ENCODE measurements at places on chromosomes 7 and 10.
A peak's percentile ranks its signal among the peaks of the same experiment; 100 is the strongest.

DNA sequence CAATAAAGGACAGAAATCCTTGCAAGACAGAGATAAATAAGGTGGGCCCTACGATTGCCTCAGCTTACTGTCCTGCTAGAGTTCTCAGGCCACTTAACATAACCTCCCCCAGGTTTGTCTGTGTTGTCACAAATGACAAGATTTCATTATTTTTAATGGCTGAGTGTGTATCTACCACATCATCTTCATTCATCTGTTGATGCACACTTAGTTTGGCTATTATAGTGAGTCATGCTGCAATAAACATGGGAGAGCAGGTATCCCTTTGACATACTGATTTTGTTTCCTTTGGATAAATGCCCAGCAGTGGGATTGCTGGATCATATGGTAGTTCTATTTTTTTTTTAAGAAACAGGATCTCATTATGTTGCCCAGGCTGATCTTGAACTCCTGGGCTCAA lies 60.6 kb downstream of the PRTFDC1 start:
- DNase-seq, result peak; percentile 59

GRCh38 chr10:86137561-86137960 lies 229.0 kb downstream of the GRID1 start:
- no peak for DNase-seq

DNA sequence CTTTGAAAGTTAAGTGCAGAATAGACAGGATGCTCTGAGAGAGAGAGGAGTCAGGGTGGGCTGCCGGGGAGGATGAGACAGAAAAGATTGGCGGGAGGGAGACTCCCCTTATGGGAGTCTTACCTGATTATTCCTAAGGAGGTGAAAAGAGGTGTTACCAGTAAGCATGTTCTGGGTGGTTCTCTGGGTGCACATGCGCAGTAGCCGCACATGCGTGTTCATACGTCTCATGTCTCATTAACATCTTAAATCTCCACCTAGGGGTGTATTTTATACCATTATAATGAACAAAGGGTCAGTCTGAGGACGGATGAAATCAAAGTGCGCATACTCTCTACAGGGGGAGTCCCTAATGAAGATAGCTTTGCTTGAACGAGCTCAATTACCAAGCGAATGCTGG lies 592.9 kb upstream of the C7orf33 start:
- no peak for DNase-seq

GRCh38 chr10:65845916-65846315 lies 1079.9 kb upstream of the LRRTM3 start:
- DNase-seq, result no peak

GRCh38 chr10:13788320-13788600 lies 201.5 kb downstream of the PRPF18 start:
- DNase-seq, result peak; percentile 60

GRCh38 chr7:150734254-150734653 lies 3.0 kb upstream of the GIMAP5 start:
- no peak for DNase-seq

- no peak for DNase-seq
Measured at GRCh38 chr10:103932971-103933370, 15.0 kb upstream of the STN1 start.

GRCh38 chr7:139842401-139843210 lies 13.5 kb downstream of the TBXAS1 start:
- DNase-seq, result no peak

- DNase-seq, result no peak
Measured at GRCh38 chr10:132724446-132724845, 61.5 kb downstream of the NKX6-2 start.

DNA sequence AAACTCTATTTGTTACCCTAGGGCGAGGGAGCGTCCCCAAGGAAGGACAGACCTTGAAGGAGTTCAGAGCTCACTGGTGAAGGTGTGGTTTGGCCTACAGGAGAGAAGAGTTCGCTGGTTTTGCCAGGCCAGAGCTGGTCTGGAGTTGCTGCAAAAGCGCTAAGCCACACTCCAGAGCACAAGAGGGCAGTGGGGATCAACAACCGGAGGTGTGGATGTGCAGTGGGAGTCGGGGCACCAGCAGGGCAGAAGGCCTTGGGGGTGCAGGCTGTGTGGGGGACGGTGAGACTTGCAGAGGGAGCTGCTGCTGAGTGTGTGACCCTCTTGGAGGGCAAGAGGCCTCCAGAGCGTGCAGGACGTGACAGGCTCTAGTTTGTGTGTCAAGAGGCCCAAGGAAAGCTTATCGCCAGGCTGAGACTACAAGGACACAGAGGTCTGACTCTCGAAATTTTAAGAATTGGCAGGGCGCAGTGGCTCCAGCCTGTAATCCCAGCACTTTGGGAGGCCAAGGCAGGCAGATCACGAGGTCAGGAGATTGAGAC lies 14.3 kb upstream of the CUL1 start:
- DNase-seq, result no peak

- DNase-seq, result no peak
Measured at GRCh38 chr10:85679710-85680109, 686.9 kb downstream of the GRID1 start.

GRCh38 chr7:2037808-2038522 lies 194.8 kb downstream of the MAD1L1 start:
- no peak for DNase-seq

DNA sequence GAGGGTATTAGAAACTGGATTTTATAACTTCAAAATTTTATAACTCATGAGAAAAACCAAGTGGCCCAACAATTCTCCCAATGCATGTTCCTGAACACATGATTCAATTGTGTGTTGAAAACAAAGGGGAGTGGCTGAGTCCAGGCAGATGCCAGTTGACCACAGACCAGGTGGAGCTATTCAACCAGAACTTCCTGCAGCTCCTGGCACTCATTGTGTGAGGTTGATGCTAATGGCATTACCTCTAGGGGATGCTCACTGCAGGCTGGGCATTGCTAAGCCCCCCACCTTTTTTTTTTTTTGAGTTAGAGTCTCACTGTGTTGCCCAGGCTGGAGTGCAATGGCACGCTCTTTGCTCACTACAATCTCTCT lies 20.3 kb downstream of the MYOF start:
- no peak for DNase-seq

DNA sequence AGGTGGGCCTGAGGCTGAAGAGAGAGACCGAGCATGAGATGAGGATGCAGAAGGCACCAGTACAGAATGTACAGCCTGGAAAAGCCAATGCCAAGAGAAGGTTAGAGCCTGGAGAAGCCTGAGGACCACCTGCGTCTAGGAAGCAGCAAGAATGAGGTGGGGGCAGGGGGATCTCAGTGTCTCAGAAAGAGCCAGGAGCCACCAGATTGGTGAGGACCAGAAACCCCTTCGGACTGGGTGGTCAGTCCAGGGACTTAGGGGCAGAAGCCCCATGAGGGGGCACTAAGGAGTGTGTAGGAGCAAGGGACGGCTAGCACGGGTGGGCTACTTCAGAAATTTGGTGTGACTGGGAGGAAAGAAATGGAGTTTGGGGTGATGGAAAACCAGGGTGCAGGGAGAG lies 205.9 kb upstream of the RNF32 start:
- no peak for DNase-seq

DNA sequence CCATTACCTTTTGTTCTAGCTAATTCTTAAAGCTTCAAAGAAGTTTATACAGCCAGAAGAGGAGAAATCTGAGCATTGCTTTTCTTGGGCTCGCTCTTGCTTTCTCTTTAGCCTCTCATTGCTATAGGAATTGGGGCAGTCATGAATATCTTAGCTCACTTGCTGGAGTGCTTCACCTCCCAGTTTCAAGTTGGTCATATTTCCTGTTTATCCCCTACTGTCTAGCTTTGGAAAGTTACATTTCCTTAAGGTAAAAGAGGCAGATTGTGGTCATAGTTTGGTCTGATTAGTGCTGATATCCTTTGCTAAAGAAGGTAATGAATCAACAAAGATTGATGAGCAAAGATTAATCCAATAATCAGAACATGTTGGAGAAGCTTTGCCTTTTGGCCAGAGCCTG lies 77.7 kb upstream of the GLI3 start:
- DNase-seq, result no peak

DNA sequence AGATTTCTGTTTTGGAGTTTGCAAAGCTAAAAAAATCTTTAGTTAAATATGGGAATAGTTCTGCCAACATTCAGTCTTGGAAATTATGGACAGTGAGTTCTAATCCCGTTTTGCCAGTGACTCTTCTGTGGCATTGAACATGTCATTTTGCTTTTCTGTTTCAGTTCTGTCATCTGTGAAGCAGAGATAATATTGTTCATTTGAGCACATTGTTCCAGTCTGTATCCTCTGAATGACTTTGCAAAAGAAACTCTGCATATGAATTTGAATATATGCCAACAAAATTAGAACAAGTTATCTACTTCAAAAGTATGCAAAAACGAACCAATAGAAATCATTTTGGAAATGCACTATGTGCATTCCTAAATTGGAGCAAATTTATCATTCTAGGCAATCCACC lies 746.0 kb upstream of the POT1 start:
- no peak for DNase-seq

DNA sequence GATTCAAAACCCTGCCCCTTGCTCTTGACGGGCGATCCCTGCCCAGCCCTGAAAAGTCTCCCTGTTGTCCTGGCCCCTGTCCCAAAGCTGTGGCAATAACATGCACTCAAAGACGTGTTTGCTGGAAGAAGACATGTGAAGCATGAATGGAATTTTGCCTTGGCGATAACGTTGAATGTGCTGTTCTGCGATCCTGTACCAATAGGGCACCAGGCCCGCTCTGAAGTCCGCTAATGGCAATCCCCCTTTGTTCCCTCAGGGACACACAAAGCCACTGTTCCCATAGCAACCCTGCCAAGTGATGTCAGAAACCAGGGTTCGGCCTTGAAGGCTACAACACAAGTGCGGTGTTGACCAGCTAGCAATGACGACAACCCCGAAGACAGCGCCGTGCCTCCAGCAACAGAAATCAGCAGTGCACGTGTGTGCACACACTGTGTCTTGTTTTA lies 284.6 kb downstream of the KLF6 start:
- DNase-seq, result peak; percentile 99

GRCh38 chr10:10609379-10609955 lies 408.2 kb upstream of the CELF2 start:
- no peak for DNase-seq

DNA sequence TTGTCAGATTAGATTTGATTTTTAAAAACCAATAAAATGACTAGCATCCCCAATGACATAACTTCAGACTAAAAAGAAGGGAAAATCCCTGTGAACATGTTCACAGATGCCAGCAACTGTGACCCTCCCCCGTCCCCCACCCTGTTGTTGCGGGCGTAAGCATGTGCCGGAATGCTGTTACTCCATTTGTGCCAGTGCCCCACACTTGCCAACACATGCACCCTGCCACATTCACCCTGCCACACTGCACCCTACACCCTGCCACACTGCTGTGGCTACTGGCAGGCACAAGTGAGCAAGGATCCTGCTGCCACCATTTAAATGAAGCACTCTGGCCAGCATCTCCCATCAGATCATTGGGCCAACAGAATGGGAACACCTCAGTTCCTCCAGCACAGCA lies 540.2 kb downstream of the GRID1 start:
- DNase-seq, result no peak

DNA sequence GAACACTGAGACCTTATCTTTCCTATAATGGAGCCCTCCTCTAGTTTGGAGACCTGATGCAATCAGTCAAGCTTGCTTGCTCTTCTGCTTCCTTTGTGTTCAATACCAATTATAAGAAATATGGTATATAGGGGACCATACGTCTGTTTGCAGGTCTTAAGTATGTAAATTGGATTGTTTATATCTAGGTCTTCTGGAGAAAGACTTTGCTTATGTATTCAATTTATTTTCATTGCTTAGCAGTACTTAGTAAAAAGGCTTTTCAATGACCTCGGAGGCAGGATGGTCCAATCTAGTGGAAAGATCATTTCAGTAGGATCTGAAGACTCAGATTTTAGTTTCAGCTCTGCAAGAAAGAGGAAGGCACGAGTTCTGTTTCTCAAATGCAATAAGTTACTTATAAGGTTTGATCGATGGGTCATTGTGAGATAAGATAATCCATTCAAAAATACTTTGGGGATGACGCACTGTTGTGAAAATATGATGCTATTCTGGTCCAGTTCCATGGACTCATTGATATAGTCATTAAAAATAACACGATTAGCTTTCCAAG lies 571.6 kb downstream of the SH2D4B start:
- no peak for DNase-seq

- no peak for DNase-seq
Measured at GRCh38 chr7:26858241-26858715, 6.1 kb downstream of the SKAP2 start.

DNA sequence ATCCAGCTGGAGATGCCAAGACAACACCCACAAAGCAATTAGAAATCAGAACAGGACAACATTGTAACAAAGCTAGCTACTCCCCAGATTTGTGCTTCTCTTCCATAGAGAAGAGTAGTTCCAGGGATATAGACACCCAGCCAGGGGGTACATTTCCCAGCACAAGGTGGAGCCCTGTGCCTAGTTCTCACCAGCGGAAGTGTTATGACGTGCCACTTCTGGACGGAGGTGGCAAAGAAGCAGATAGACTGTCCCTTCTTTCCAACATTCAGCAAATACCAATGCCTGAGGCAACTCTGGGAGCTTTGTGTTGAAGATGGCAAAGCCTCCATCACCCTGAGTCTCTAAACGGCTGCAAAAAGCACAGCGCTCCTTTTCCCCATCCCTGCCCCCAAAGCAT lies 23.4 kb upstream of the GSAP start:
- peak; percentile 57 for DNase-seq

GRCh38 chr10:13396369-13396768 lies 48.3 kb upstream of the SEPHS1 start:
- DNase-seq, result no peak

DNA sequence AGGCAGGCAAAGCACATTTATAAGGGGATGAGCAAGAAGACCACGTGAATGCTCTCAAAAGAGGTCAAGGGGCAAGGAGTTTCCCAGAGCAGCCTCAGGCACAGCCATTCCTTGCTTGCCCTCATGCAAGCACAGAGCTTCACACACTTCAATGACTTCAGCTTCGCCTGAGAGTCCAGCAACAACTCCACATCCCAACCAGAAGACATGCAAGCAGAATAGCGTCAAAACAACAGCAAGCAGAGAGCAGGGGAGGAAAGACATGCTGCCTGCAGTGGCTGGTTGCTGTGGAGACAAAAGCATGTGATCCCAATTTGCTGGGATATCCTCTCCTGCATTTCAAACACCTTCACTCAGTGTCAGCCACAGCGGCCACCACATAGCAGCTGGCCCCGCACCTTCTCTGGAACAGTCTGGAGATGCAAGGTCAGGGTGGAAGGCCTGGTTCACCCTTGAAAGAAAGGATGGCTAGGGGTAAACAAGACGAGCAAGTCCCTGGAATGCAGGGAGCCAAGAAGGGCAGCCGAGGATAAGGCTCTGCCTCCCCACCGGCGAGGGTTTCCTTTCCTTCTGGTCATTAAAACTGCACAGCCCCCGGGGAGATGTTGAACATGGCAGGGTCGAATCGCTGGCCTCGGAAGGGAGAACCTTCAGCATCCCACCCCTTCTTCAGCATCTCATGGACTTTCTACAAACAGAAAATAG lies 60.2 kb upstream of the CAMK2B start:
- no peak for DNase-seq

GRCh38 chr10:119315128-119316001 lies 108.0 kb downstream of the GRK5 start:
- DNase-seq, result peak; percentile 85

- DNase-seq, result no peak
Measured at GRCh38 chr7:97075928-97076327, 41.6 kb upstream of the SDHAF3 start.

All from fibroblast of gingiva (primary cell).